ENCODE measurements at places on chromosomes 2 and 18.

DNA sequence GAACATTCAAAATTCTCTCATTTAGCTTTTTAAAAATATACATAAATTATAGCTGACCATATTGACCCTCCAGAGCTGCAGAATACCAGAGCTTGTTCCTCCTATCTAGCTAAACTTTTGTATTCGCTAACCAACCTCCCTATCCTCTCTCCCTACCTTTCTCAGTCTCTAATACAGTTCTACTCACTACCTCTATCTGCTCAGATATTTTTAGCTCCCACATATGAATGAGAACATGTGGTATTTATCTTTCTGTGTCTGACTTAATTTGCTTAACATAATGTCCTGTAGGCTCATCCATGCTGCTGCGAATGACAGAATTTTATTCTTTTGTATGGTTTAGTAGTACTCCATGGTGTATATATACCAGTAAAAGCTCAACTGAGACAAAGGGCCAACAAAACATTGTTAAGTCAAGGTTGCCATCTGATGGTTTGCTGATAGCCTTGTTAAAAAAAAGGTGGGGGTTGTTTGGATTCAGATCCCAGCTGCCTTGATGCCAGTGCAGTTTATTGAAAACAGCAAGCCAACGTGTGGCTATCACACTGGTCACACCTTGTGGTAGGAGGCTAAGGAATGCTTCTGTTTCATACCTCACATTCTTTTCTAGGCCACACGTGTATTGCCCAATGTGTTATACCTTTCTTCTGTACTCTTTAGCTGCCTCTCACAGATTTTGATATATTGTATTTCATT lies 101.5 kb downstream of the VWA3B start:
- DNase-seq = no peak

- DNase-seq = no peak
Observed at GRCh38 chr2:163713534-163714311, 22.1 kb downstream of the FIGN start.

DNA sequence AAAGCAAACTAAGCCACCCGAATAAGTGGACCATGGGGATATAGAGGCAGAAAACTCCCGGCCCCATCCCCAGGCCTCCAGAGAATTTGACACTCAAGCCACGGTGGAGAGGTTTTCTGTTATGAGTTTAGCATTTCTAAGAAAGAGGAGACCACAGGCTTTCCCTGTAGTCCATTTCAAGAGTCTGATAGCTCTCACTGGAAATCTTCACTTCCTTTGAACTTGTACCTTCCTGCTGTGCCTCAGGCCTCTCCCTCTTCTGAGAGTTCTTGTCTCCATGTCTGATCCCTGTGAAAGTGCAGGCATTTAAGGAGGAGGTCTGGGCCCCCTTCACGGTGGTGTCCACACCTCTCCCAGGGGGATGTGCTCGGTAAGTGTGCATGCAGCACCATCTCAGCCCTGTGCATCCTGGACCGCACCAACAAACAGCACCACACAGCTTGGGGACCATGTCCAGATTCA lies 113.7 kb downstream of the BCL2 start:
- DNase-seq = no peak

GRCh38 chr2:36671731-36672130 lies 24.8 kb upstream of the VIT start:
- no peak for DNase-seq

GRCh38 chr2:223602972-223603371 lies 811 bp upstream of the SCG2 start:
- no peak for DNase-seq

GRCh38 chr2:8595811-8596600 lies 85.8 kb upstream of the ID2 start:
- DNase-seq = no peak

- no peak for DNase-seq
Observed at GRCh38 chr2:15748736-15749323, 157.2 kb downstream of the DDX1 start.

GRCh38 chr2:100756704-100757103 lies 63.2 kb upstream of the NPAS2 start:
- no peak for DNase-seq

- no peak for DNase-seq
Observed at GRCh38 chr2:206323486-206323885, 49.0 kb downstream of the ZDBF2 start.

DNA sequence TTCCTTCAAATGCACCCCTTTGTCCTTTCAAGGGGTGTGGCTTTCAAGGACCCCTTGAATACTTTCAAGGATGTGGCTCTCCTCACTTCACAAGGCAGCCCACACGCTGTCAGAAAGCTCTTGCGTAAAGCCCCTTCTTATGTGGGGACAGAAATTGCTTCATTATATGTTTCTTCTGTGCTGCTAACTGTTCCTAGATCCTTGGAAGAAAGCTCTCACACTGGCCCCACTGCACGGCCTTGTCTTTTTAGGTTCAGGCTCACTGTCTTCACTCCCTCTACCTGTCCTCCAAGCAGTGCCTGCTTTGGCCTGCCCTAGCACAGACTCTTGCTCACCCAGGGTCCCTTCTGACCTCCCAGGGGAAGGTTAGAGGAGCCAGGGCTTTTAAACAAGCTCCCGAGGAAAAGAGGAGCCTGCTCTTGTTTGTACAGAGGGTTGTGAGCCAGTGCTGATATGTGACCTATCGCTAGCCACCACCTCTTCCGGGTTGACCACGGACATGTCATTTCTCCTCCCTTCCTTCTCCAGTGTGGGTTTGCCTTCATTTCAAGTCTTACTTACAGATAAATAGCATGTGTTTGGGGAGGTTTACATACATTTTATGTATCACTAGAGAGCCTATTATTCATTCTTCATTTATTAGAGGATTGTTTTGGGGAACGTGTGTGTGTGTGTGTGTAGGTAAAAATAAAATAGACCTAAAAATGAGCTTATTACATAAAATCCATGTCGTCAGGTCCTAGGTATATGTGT lies 94.7 kb downstream of the RTN4 start:
- no peak for DNase-seq

GRCh38 chr2:11343650-11344341 lies 640 bp downstream of the ROCK2 start:
- peak; percentile 30 for DNase-seq

DNA sequence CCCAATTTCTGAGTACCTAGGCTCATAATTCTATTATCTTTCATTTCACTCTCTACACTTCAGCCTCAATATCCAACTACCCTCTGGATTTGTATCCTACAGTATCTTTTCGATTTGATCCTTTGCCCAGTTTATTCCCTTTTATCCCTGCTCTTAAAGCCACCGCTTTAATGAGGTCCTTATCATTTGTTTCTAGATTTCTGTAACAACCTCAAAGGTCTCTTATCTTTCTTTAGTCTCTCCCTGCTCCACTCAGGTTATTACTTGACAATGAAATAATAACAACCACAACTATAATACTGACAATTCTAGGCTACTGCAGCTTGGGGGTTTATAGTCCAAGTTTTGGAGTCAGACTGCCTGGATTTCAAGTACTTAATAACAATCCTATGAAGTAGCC lies 25.9 kb upstream of the ASNSD1 start:
- no peak for DNase-seq

- DNase-seq = no peak
Observed at GRCh38 chr2:141856215-141856919, 274.4 kb downstream of the LRP1B start.

- no peak for DNase-seq
Observed at GRCh38 chr2:37349231-37349860, 4.9 kb downstream of the QPCT start.

DNA sequence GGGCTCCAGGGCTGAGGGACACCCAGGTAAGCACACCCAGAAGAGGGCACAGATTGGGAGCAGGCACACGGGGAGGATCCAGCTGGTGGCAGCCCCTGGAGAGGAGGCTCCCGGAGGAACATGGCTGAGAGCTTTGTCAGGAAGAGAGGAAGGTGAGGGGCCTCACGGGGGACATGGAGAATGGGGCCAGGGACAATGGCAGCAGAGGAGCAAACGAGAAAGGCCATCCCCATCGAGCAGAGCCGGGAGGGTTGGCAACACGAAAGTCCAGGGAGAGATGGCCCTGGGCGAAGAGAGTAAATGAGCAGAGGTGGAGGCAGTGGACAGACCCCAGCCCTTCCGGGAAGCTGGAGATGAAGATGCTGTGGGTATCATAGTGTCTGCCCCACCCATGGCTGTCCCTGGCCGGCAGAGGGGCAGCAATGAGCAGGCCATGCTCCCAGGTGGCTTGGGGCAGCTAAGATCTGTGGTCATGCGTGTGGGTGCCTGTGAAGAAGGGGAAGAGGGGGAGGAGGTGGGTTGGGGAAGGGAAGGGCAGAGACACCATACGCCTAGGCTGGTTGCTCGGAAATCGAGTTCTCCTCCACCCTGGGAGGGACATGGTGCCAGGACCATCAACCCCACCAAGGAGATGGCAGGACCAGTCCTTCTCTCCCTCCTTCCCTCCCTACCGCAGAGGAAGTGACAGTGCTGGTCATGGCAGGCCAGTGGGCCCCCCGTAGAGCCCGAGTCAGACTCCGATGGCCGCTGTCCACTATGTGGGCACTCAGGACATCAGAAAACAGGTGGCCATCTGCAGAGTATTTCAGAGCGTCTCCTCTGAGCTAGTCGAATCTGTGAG lies 191.7 kb downstream of the NDUFA10 start:
- DNase-seq = no peak

DNA sequence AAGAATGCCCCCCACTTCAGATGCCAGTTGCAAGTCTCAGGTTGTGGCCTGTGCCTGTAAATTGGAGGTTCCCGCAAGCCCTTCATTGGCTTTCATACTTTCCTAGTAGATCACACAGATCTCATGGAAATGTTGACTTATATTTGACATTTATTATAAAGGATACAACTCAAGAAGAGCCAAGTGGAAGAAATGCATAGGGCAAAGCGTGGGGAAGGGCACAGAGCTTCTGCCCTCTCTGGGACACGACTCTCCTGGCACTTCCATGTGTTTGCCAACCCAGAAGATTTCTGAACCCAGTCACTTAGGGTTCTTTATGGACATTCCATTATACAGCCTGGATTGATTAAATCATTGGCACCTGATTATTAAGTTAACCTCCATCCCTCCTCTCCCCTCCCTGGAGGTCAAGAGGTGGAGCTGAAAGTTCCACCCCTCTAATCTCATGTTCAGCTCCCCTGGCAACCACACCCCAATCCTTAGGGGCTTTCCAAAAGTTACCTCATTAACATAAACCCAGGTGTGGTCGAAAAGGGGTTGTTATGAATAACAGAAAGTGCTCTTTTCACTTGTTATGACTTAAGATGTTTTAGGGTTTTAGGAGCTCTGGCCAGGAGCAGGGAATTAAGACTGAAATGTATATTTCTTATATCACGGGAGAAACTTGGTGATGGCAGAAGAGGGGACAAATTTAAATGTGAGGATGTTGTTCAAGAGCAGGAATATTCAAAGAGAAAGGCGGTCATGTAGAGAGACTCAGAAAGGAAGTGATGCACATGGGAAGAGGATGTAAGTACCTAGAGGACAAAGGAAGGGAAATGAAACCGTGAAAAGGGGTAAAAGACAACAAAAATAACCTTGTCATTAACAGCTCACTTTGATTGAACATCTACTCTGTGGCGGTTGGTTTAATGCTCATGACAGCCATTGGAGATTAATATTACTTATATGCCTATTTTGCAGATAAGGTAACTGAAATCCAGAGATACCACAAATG lies 31.8 kb downstream of the SP100 start:
- no peak for DNase-seq

GRCh38 chr2:191728750-191729624 lies 51.1 kb downstream of the NABP1 start:
- no peak for DNase-seq

DNA sequence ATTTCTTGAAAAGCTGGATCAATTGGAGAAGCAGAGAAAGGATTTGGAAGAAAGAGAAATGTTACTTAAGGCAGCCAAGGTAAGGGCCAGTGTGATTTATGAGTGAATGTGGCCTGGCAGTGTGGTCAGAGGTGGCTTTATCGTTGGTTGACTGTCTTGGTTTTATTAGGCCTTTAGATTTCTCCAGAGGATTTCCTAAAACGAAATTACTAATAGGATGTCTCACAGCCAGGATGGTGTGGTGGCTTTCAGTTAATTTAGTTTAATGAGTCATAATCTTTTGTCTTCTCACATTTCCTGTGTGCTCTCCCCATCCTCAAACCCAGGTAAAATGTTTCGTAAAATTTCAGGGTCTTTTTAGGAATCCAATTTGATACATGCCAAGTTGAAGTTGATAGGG lies 100.8 kb downstream of the TAF4B start:
- no peak for DNase-seq

- DNase-seq = no peak
Observed at GRCh38 chr2:126885751-126886210, 12.9 kb upstream of the TEX51 start.

DNA sequence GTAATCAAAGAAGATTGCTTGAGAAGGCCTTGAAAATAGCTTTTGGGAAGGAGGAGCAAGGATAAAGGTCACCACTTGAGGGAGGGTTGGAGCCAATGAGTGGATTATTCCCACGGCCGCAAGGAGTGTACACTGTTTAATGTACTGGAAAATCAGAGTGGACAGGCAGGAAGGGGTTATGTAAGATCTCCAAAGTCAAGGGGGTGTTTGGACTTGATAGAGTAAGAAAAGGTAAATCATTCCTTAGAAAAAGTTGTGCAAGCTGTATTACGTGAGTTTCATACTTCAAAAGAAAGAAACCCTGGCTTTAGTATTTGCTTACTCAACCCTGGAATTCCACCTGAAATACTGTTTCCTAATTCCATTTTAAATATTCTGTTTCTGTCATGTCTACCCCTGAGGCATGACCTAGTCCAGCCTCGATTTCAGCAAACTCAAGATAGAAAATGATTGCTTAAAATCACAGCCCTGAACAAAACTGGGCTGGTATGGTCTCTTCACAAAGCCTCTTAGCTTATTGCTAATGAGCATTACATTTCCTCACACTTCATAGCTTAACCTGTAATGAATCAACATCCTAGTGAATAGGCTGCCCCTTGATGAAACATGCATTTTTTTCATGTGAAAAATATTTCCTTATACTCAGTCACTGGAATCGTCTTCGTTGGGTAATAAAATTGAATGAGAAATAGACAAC lies 1.1 kb downstream of the MREG start:
- DNase-seq = no peak

- no peak for DNase-seq
Observed at GRCh38 chr2:120958623-120959366, 223.1 kb downstream of the GLI2 start.
